GM04504 (cell line): ENCODE measurements at places on chromosomes 16 and 17.

DNA sequence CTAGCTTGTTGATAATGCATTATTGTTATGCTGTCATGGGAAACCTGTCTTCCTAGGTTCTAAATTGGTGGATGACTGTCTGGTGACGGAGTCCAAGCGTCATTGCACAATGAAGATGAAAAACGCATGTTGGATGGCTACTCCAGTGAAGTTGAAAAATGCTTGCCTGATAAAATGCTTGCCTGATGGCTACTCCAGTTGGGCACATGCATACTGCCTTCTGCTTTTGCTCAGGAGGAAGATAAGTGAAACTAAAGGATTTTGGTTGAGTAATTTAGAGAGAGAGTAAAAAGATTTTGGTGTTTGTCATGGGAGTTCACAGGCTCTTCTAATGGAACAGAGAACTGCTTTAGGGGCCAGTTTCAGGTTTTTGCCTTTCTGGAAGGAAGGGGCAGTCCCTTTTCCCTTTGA lies 118.6 kb downstream of the PRKCA start:
- DNase-seq = peak; percentile 79

DNA sequence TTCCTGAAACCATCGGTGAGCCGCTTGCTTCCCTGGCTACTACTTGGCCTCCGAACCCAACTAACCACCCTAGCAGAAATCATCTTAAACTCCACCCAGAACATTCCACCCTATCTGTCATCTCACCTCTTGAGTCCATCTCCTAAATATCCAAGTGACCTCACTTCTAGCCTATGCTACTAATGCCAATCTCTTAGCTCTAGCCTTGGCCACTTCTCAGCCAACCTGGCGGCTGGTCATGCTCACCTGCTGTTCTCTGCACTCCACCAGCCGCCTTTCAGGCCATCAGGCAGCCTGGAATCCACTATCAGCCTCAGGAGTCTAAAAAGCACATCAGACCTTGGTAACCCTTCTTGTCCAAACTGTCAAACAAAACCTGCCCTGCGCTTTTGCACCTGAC lies 11.9 kb upstream of the CYTH1 start:
- DNase-seq = no peak

DNA sequence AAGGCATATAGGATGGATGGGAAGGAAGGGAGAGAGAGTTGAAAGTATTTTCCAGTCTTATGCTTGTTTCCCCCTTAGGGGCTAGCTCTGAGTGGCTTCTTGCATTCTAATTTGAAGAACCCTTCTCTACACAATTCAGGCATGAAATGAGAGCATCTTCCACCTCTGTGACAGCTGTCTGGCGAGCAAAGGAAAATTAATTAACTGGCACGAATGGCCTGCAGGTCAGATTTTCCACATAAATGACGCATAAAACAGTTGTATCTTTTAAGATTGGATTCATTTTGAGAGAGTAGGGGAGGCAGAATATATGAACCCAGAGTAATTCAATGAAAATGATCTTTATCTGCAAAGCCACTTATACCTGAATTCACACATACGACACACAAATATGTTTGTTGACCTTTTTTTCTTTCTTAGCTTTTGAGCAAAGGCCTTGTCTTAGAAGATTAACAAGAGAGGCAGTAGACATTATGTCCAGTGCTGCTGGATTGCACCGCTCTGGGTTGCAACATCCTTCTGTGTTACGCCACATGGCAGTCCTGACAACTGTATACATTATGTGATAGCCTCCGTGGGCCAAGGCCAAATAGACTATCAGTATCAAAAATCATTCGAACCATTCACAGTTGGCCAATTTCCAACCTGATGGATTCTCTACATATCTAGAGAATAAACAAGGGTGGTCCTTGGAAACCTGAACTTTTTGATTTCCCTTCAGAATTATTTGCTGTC lies 173.0 kb upstream of the GOT2 start:
- no peak for DNase-seq

- DNase-seq = no peak
These were observed 16.6 kb downstream of the KIAA0753 start for GRCh38 chr17:6623941-6624340.

DNA sequence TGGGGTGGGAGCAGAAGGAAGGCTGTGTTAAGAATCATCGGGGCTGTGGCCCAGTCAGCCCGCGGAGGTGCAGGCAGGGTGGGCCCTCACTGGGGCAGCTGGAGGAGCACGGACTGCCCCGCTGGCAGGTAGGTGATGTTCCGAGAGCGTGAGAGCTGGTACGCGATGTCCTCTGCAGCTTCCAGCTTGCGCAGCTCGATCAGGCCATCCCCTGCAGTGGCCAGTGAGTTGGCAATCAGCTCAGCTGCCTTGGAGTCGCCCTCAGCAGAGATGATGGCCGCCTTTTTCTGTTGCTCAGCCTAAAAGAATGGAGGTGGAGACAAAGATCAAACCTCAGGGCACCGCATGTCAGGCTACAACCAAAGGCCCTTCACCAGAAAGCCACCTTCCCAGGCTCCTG lies 9.8 kb downstream of the PHB1 start:
- DNase-seq = no peak

- no peak for DNase-seq
These were observed 1.7 kb upstream of the ZNF423 start for GRCh38 chr16:49857423-49858181.

DNA sequence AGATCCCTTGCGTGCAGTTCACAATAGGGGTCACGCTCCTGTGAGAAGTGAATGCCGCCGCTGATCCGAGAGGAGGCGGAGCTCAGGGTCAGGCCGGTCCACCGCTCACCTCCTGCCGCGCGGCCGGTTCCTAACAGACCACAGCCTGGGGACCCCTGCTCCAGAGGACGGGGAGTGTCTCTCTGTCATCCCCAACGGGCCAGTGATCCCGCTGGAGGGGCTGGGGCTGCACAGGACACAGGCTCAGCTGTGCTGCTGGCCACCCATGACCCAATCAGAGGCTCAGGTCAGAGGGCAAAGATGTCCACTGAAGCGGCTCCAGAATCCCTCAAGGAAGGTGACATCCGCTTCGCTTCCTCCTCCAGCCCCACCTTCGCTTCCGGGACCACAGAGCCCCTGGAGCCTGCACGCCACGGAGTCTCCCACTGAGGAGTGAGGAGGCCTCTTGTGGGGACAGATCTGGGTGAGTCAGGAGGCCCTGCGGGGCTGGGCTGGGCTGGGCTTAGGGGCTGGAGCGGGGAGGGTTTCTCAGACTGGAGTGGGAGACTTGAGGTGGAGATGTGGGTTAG lies 115.4 kb downstream of the METRNL start:
- no peak for DNase-seq
